ENCODE measurements at places on chromosomes 12 and 14. TPM values are rescaled to one million over a fixed set of nuclear protein-coding genes. Genes with fewer than 3 reads are reported as not detected.
A peak's percentile ranks its signal among the peaks of the same experiment; 100 is the strongest.

SERPINA9 gene
- total RNA-seq, result not detected

DNA sequence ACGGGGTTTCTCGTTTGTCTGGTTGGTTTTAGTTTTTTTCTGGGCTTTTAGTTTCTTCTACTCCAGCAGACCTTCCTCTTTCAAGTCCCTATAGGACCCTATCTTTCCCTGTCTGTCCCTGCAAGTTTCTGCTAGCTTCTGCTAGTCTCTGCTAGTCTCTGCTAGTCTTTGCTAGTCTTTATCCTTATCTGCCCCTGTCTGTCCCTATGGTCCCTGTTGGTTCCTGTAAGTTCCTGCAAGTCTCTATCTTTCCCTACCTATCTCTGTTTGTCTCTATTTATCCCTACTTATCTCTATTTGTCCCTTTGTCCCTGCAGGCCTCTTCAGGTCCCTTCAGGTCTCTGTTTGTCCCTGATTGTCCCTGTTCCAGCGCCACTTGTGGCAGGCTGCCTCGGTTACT lies 81.5 kb upstream of the PLEKHG7 start:
- DNase-seq, result no peak

DNA sequence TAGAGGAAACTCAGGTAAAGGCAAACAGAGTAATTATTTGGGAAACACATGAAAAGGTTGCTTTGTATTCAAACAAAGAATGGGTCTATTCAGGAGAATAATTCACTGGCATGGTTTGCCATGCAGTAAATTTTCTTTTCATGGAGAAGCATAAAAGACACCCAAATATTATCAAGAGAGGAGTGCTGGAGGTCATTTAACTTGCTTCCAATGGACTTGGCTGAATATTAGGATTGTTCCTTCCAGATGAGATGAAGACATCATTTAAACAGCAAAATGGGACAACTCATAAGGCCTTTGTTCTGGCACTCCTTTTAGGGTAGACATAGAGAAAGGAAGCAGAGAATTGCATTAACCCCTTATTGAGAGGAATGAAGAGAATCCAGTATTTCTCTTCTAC lies 38.7 kb downstream of the WIF1 start:
- no peak for DNase-seq

GRCh38 chr14:62126879-62127478 lies 364.8 kb downstream of the SNAPC1 start:
- peak; percentile 76 for DNase-seq

Measured in dermis blood vessel endothelial cell (primary cell).